ENCODE measurements at places on chromosomes 3 and 15.
A peak's percentile ranks its signal among the peaks of the same experiment; 100 is the strongest.

GRCh38 chr3:105367406-105368213 is 901 bp downstream of the ALCAM start:
- no peak for DNase-seq

DNA sequence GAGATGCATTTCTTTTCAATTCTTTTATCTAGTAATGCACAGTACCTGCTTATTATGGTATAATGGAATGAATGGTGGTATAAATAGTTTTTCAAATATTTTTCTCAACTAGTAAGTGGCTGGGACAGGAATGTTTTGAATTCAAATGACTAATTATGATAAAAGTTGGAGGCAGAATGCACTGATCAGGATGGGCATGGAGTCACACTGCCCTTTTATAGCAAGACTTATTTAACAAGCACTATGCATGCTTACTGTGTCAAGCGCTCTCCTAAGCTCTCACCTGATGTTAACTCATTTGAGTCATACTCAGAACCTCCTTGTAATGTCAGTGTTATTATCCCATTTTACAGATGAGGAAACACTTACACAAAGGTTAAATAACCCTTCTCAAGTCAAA is 221.8 kb downstream of the FEZF2 start:
- DNase-seq, result no peak

DNA sequence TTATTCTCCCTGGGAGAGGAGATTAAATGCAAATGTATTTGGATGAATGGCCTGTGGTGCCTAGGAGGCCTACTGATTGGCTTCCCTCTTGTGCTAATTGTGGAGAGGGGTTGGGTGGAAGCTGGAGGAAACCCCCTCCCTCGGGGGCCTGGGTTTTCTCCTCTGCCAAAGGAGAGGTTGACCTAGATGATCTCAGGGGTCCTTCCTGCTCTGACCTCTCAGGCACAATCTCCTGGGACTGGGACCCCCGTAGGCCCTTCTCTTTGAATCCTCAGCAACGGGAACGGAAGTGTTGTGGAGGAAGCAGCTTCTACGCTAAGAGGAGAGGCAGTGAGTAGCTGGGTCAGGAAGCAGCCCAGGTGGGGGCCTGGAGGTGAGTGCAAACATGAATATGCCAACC is 40.5 kb upstream of the MAGEF1 start:
- no peak for DNase-seq

- no peak for DNase-seq
Measured at GRCh38 chr15:87608238-87609028, 648.1 kb downstream of the NTRK3 start.

DNA sequence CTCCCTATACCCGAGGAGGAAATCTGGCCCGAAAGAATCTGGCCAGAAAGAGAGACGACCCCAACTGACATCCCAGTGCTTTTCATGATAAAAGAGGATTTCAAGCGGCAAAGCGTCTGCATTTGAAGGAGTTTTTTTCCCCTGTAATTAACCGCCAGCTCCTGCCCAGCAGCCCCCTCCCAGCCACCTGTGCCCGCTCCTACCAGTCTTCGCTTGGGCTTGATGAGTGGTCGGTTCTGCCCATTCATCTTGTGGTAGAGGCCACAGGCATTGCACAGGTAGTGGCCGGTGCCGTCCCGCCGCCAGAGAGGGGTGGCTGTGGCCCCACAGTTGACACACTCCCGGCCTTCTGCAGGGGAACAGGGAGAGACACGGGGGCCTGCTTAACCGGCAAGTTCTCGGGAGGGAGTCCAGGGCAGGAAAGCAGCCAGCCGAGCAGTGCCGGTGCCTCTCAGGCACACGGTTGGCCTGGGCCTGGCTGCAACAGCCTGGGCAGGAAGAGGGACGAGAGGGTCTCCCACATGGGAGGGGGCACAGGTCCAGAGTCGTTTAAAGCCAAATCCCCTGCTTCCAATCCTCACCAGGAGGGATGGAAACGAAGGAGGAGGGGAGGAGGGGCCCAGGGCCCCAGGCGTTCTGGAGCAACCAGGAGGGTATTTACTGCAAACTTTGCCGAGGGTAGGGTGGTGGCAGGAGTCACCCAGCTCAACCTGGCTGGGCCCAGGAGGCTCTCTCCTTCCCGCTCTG is 9.2 kb downstream of the GATA2 start:
- DNase-seq, result no peak

- no peak for DNase-seq
Measured at GRCh38 chr15:32918547-32918946, 200.7 kb downstream of the GREM1 start.

- no peak for DNase-seq
Measured at GRCh38 chr3:186596568-186597287, 16.1 kb upstream of the AHSG start.

DNA sequence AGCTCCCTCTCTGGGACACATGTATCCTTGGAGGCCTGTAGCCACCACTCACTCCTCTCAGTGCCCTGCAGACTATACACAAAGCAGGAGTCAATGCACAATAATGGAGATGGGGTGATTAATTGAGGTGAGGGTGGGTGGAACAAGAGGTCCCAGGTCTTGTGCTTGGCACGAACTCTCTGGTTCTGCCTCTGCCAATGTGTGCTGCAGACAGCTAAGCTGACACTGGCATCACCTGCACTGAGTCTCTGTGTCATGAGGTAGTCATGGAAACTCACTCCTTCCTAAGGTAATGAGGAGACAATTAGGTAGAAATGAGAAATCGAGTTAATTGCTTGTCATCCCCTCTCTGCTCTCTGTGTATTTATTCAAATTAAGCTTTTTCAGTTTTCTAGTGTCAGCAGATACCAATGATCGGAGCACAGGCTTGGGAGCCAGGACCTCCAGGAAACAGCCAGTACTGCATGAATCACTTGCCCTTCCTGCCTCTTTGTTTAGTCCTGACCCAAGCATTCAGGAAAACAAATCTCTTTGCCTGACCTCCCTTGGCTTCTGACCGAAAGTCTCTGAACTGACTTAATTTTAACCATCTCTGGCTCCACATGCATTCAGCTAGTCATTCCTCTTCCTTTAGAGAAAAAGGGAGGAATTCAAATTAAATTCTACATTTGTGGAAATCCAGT is 56.7 kb downstream of the DRD3 start:
- DNase-seq, result peak; percentile 10

DNA sequence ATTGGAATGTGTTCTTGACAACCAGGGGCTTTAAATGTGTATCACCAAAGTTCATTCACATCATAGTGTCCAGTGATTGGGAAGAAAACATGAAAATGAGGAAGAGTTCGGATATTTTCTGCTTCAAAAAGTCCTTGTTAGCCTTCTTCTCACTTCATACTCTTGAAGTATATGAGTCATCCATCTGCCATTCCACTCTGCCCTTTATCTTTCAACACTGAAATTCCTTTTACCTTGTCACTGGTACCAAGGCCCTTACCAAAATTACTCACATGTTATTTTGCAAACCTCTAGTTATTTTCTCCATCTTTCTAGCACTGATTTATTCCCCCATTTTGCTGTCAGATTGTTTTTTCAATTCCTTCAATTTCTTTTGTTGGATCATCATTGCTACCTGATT is 32.5 kb downstream of the OR5H15 start:
- DNase-seq, result no peak

DNA sequence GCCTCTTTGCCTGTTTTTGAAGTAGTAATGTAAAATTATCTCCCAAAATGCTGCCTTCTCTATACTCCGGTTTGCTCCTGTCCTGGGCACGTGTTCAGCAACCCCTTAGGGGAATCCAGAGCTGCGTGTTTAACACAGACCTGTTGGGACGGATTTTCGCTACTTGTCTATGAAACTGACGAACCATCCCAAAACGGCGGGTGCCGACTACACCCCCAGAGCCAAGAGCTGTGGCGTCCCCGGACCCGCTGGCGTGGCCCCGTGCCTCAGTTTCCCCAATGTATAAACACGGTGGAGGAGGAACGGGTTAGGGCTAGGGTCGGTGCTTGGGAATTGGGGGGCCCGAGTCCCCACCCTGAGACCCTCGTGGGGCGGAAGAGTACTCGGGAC is 473 bp downstream of the FHIT start:
- no peak for DNase-seq

- no peak for DNase-seq
Measured at GRCh38 chr3:126100269-126100633, 16.3 kb upstream of the SLC41A3 start.

GRCh38 chr15:53834214-53834613 is 74.8 kb upstream of the WDR72 start:
- no peak for DNase-seq

- DNase-seq, result no peak
Measured at GRCh38 chr15:64552281-64552948, 92.0 kb downstream of the ZNF609 start.

DNA sequence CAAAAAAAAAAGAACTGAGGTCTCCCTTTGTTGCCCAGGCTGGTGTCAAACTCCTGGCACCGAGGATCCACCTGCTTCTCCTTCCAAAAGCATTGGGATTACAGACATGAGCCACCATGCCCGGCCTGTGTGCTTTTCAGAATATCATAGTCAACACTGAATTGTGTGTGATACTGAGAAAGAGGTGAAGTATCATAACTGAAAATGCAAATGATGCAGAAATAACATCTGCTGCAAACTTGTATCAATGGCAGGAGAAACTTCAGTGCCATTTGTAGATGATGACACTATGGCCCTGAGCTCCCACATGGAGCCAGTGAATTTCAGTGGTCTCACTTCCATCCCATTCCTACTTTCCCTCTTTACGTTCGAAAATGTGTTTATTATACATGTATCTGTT is 21.9 kb downstream of the IL12A start:
- no peak for DNase-seq

DNA sequence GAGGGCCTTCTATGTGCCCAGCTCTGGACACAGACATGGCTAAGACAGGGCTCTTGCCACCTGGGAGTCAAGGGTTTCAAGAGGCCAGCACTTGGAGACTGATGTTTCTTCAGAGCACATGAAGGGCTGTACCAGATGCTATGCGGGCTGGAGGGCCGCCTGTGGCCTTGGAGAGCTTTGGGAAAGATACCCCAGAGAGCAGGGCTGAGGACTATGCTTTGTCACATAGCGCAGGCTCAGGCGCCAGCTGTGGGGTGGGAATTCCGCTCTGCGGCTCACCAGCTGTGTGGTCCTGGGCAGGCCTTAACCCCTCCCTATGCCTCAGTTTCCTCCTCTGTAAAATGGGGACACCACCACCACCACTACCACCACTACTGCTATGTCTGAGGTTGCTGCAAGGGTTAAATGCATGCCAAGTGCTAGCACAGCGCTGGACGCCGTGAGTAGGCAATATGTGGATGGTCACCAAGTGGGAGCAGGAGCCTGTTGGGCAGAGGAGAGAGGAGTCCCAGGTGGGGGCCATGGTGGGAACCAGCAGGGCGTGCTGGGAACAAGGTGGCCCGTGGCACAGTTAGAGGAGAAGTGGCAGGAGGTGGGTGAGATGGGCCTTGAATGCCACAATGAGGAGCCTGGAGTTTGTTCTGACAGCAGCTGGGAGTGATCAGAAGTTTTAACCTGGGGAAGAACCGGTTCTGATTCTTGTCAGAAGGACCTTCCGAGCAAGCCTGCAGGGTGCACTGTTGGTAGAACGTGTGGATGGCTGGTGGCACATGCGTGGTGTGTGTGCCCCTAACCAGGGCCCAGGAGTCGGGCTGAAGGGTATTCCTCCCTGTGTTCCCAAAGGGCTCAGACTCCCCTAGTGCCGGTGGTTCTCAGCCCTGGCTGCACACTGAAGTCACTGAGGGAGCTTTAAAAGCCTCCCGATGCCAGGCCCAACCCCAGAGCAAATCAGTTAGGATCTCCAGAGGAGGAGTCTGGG is 41.7 kb downstream of the FEM1B start:
- no peak for DNase-seq

DNA sequence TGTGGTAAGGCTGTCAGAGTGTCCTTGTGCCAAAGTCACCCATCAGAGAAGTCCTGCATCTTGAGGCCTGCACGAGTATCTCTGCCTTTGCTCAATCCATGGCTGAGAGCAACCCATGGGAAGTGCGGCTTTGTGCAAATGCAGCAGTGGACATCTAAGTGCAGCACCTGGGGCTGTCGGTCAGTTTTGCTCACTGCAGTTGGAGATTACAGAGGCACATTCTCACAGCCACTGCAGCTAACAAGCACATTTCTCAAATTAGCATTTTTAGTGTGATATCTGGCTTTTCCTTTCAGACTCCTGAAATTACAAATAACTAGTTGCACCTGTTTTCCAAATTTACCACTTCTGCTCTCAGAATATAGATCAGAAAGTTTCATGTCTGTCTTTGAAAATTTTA is 81.5 kb upstream of the DAZL start:
- no peak for DNase-seq

GRCh38 chr3:81778678-81779182 is 17.3 kb upstream of the GBE1 start:
- no peak for DNase-seq

DNA sequence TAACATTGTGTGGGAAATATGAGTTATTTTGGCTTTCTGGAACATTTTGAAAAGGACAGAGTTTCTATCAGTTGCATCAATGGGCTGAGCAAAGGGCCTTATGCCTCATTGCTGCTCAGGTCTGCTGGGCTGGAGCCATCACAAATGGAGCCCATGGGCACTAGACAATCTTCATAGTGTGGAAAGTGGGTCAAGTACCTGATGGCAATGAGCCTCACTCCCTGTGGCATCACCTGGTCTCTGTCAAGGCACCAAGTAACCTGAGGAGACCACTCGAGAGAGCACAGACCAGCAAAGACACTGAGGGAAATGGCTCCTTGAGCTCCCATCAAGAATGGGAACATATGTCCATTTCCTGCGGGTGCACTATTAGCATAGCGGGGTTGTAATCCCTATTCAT is 96.7 kb upstream of the PPP2R3A start:
- DNase-seq, result no peak

DNA sequence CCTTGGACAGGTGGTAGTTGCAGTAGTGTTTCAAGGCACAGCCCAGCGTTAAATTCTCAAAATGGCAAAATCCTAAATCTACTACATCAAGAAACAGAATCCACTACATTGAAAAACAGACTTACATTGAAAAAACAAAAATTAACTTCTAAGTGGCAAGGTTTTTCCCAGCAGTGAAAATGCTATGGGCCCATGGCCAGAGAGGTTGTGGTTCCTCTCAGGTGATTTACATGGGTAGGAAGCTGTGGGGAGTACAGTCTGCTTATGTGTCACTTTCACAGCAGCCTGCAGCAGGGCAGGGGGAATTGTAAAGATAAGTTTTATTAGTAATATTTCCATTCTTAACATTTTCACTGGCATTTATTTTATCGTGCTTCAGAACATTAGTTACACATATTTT is 24.9 kb downstream of the TTC14 start:
- no peak for DNase-seq

DNA sequence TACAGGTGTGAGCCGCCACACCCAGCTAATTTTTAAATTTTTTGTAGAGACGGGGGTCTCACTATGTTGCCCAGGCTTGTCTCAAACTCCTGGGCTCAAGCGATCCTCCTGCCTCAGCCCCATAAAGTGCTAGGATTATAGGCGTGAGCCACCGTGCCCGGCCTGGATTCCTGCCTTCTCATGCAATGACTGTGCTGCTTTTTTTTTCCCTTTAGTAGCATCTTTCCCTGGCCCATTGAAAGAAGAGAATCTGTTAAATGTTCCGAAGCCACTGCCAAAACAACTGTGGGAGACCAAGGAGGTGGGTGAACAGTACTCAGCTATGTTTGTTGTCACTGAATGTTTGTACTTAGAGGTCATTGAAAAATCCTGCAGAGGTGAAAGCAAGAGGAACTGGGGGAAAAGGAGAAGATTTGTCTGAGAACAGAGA is 88.0 kb downstream of the CRTC3 start:
- DNase-seq, result no peak

GRCh38 chr3:194067949-194068362 is 68.0 kb upstream of the HES1 start:
- DNase-seq, result no peak

All from SW 1271 (cell line).